ENCODE measurements at places on chromosomes 7 and 10.
A peak's percentile ranks its signal among the peaks of the same experiment; 100 is the strongest.

DNA sequence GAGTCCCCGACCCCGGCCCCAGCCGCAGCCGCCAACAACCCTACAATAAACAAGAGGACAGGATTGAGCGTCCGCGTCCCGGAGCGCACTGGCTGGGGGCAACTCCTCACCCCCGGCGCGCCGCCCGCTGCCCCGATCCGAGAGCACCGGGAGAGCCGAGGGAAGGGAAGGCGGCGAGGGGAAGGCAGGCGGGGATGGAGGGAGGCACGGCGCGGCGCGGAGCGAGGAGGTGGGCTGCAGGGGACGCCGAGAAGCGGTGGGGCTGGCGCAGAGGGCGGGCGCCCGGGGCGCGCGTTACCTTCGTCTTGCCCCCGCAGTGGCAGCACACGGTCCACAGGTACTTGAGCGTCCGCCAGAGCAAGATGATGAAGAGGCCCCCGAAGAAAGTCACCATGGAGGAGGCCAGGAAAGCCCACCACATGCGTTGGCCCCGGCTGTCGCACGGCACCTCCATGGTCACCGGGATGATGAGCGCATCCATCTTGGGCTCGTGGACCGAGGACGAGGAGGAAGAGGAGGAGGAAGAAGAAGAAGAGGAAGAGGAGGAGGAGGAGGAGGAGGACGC, 559 bp downstream of the KCNMA1 start:
- no peak for DNase-seq

DNA sequence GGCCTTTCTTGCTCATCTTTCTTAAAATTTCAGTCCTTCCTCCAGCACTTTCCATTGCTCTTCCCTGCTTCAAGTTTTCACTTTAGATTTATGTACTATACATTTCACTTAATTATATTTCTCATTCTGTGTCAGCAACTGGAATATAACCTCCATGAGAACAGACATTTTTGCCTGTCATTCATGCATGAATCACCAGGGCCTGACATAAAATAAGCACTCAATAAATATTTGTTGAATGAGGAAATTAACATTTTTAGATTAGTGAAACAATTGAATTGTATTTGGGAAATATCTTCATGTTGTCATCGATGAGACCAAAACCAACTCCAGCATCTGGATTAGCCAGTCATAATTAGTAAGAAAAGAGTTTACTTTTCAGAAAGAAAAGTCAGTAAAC, 6.1 kb downstream of the SAMD9L start:
- no peak for DNase-seq

GRCh38 chr7:4878336-4879335, 4.9 kb downstream of the RADIL start:
- DNase-seq: no peak

- no peak for DNase-seq
Measured at GRCh38 chr10:30324448-30325110, 24.5 kb downstream of the MTPAP start.

DNA sequence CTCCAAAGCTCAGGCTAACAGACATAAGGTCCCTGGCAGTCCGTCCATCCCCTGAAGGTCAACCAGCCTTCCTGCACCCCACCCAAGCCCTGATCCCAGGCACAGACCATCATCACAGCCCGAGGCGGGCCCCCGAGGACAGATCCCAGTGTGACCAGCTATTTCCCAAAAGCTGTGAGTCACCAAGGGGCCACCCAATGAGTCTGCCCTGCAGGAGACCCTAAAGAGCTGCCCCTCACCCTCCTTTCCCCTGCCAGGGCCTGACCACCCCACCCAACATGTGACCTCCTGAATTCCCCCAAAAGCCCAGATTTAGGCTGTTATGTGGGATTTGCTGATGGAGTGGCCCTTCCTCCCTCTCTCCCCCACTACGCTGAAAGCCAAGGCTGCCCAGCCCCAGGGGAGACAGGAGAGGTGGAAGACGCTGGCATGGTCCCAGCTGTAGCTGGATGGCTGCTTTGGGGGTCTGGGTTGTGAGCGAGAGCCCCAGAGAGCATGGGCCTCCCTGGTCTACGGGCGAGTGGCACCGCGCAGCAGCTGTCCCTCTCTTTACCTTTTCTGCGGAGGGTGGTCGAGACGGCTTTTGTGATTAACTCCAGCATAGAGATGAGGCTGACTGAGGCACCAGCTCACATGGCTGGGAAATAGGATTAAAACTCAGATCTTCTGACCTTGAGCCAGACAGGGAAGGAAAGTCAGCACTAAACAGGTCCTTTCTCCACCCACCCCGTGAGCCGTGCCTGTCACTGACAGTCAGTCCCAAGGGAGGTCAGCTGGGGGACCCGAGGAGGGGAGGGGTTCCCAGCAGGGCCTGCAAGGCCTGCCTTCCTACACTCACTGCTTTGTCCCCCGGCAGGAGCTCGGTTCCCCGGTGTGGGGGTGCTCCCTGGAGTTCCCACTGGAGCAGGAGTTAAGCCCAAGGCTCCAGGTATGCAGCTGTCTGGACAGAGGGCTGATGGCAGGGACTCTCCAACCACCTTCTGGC, 16.7 kb downstream of the ELN start:
- no peak for DNase-seq

DNA sequence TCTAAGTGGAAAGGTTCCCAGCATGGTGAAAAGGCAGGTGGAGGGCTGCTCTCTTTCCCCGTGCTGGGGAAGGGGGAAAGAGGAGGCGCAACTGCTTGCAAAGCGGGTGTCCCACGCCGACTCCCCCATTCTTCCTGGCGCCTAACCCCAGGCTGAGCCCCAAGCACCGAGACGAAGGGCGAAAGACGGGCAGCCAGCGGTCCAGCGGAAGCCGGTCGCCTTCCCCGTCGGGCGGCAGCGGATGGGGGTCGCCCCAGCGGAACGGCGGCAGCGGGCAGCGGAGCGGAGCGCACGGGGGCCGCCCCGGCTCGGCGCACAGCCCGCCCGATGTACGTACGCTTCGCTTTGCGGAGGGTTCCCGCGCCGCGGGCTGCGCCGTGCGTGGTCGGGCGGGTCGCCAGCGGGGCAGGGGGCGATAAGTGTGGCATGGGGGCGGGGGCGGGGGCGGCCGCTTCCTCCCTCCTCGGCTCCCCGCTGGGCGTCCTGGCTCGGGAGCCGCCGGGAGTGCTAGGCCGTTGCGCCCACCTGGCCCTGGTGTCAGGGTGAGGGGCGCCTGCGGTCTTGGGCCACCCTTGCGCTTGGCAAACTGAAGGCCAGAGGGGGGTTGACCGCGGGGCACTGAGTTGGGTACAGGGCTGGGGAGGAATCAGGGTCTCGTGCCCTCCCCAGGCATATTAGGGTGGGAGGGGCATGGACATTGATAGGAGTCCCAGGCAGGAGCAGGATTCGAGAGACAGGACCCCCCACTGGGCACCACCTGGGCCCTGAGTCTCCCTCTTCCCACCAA, 35.2 kb upstream of the HSPB1 start:
- DNase-seq: no peak

DNA sequence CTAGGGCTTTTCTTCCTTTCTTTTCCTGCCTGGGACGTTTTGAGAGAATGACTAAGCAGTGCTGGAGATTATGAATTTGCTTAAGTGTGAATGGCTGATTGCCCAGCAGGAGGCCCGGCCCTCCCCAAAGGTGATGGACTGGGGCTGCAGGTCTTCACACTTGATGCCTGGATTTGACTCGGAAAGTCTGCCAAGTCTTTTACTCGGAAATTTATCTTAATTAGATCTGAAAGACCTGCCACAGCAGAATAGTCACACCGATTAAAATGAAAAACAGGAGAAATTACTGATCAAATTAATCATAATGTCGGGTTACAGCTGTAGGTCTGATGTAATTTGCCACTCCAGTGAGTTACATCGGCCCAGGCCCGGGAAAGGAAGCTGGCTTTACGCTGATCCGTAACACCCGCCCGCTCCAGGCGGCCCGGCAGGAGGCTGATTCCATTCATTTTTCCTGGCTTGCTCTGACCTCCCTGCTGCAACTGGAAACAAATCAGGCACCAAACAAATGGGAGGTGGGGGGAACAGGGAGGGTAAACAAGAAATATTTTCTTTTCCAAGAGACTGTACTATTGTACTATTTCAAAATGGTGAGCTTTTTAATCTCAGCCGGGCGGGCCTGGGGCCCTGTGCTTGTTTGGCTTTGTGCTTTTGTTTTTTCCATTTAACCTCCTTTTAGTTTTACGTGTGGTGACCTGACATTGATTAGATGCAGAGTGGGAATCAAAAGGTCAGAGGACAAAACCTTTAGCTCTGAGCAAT, 212.4 kb upstream of the YAE1 start:
- no peak for DNase-seq

DNA sequence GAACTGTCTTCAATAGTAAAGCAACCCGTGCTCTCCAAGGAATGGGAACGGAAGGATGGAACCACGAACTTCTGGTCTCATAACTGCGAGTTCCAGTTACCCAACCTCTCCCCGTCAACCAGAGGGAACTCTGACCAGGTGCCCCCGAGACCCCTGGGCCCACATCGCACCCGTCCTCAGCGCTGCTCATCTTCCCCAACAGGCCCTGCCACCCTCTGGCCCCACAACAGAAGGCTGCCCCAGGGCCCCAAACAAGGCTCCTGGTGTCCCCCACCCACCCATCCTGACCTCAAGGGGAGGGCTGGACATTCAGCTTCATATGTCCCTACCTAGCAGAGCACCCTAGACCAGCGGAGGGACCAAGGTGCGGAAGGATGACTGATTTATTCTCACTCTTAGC, 22.7 kb downstream of the PITRM1 start:
- DNase-seq: no peak

DNA sequence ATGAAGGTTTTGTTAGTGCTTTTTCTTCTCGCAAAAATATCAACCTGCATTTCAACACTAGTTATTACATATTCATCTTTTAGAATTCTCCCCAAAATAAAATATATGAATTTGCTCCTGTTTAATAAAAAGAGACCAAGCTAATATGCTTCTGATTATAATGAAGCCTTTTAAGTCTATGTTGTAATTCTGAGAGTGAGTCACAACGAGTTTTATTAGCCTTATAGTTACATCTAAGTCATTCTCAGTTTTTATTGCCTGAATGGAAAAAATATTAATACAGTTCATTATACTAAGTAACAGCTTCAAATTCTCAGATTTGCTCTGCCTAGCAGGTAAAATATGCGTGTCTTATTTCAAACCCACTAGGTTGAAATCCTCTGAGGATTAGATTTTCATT, 152.4 kb upstream of the CELF2 start:
- no peak for DNase-seq

DNA sequence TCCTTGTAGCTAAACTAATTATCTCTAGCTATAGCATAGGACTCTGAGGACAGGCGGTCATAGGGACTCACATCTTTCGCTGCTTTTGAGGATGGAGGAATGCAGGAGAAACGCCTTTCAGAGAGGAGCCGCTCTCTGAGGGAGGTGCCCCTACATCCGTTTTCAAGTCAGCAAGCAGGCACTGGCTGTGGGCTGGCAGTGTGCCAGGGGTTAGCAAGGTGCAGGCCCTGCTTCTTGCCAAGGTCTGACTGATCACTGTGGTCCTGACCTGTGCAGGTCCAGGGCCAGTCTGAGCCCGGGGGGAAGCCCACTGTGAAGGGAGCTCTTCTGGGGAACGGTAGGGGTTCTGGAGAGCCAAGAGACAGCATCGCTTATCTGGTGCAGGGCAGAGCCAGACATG, 89.4 kb downstream of the SH3PXD2A start:
- peak; percentile 63 for DNase-seq

GRCh38 chr7:33873518-33873917, 31.8 kb upstream of the BMPER start:
- DNase-seq: no peak

- DNase-seq: no peak
Measured at GRCh38 chr10:23099079-23099478, 3.7 kb downstream of the MSRB2 start.

- DNase-seq: no peak
Measured at GRCh38 chr7:155412416-155413253, 45.3 kb upstream of the EN2 start.

GRCh38 chr10:44619521-44619920, 234.6 kb upstream of the CXCL12 start:
- DNase-seq: no peak

- DNase-seq: no peak
Measured at GRCh38 chr10:17256627-17257026, 28.6 kb downstream of the VIM start.

DNA sequence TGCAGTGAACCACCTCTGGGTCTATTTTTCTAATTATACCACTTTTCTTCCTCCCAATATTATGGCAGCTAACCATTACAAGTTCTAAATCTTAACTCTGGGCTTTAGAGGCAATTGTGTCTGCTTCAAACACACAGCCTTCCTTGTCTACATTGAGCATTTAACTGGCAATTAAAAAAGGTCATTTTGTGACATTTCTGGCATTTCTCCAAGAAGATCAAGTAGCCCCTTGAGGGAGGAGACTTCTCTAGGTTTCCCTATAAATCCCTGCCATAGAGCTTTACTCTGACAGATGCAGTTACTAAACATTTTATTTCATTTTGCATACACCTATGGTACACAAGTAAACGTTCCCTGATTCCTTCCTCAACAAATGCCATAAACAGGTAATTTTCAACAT, 33.4 kb upstream of the FAM133B start:
- no peak for DNase-seq

- no peak for DNase-seq
Measured at GRCh38 chr7:150610233-150610632, 22.0 kb downstream of the GIMAP6 start.

DNA sequence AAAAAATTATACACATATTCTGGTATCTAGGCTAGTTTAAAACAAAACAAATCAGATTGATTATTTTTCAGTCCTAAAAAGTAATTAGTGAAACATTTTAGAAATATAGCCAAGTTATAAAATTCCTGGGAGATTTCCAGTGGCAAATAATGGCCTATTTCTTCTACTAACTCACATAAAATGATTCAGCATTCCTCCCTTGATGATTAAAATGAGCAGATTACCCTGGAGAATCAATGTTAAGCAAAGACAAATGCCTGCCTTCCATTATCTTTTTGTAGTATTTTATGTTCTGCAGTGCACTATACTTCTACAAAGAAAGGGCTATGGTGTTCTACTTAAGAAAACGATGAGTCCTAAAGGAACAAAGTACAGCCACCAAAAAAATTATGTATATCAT, 53.6 kb downstream of the PARD3 start:
- no peak for DNase-seq

GRCh38 chr7:101084865-101085161, 468 bp upstream of the TRIM56 start:
- no peak for DNase-seq

Data from T-helper 22 cell (primary cell).